GM23338 (cell line): ENCODE measurements at places on chromosomes 12 and 14. TPM values are rescaled to one million over a fixed set of nuclear protein-coding genes. Genes with fewer than 3 reads are reported as not detected.

RNU4-1 gene
- polyA plus RNA-seq, result 6.0 and 6.4 TPM in 2 replicates

DNA sequence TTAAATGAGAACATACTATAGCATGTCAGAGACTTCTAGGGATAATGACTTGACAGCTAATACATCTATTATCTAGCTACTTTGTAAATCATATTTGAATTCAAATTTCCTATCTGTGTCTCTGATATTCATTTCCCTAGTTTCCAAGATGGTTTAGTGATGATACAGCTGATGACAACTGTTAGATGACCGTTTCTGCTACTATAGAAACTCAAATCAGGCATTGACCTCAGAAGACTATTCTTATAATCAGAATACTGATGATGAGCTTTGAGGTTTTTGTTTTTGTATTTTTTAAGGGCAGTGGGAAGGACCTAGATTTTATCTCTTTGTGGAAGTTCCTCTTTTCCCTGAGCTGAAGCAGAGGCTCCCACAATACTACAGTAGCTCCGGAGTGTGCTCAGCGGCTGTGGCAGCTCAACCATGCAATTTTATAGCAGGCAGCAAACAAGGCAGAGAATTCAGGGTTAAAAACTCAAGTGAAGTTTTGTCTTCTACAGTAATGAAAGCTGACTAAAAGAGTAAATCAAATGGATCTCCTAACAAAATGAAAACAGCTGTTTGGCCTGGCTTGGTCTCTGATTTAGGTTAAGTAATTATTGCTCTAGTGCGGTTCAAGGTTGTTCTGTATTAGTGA lies 145.1 kb downstream of the SLC25A21 start:
- no peak for DNase-seq
- peaks cover 9% of the 10 kb centered on the region for H3K4me1 ChIP-seq
- no peak overlapping the region for H3K27ac ChIP-seq

CCDC198 gene
- polyA plus RNA-seq, result not detected in 2 replicates

GAS2L3 gene
- 9.0 and 9.7 TPM in 2 replicates for polyA plus RNA-seq

- peak; percentile 48 for DNase-seq
- no peaks in the 10 kb centered on the region for H3K27me3 ChIP-seq
- no peaks in the 10 kb centered on the region for H3K36me3 ChIP-seq
Measured at GRCh38 chr14:33165144-33165925, 226.7 kb downstream of the NPAS3 start.

GRCh38 chr12:40959041-40959440 lies 229.1 kb upstream of the PDZRN4 start:
- no peak overlapping the region for H3K4me3 ChIP-seq
- H3K27me3 ChIP-seq, result no peaks in the 10 kb centered on the region
- no peak overlapping the region for H3K27ac ChIP-seq
- no peak for DNase-seq
- no peaks in the 10 kb centered on the region for H3K4me1 ChIP-seq

DNA sequence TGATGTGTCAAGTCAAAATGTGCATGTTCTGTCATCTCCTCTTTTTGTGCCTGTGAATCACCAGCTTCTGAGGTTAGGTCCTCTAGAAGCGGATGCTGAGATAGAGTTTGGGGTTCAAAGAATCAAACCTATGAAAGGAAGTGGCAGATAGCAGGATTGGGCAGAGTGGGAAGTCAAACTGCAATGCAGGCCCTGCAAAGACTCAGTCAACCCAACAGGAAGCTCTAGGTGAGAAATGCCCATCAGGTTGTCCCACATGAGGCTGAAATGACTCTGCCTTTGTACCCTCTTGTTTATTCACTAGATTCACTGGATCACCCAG lies 4.5 kb upstream of the MIA2 start:
- no peaks in the 10 kb centered on the region for H3K4me1 ChIP-seq
- no peaks in the 10 kb centered on the region for H3K27me3 ChIP-seq
- H3K4me3 ChIP-seq, result no peak overlapping the region
- no peaks in the 10 kb centered on the region for H3K36me3 ChIP-seq
- no peak overlapping the region for H3K27ac ChIP-seq

CFAP54 gene
- 0.30 and 0.76 TPM in 2 replicates for polyA plus RNA-seq

DNA sequence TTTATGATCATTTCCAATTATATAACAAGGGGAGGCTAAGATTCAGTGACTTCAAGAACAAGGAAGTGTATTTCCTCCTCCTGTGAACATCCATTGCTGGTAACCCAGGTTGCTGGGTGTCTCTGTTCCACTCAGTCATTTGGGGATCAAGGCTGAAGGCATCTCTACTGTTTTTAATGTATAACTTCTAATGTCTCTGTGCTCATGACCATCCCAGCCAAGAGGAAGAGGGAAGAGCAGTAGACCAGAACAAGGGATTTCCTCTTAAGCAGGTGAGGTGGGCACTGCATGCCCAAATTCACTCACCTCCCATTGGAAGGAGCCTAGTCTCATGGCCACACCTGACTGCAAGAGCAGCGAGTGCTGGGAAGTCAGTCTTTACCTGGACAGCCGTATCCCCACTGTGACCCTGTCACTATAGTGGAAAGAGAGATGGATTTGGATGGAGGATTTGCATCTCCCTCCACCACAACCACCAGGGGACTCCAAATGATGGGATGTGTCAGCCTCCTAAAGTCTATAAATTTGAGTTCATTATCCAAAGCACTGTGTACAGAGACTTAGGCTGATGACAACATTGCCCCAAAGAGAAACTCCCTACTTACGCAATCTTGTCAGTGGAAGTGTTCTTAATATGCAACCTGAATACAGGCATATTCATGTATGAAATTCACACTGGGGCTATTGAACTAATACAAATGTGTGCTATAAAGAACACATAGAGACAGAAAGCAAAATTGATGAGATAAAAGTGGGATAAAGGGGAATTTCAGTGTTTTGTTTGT lies 368.7 kb downstream of the TMEM132D start:
- H3K36me3 ChIP-seq, result no peaks in the 10 kb centered on the region; the same call in 1 of the 2 replicates
- no peak overlapping the region for H3K27ac ChIP-seq
- no peaks in the 10 kb centered on the region for H3K4me1 ChIP-seq
- no peak overlapping the region for H3K4me3 ChIP-seq
- H3K27me3 ChIP-seq, result no peaks in the 10 kb centered on the region

GRCh38 chr12:52436000-52436827 lies 2.0 kb upstream of the KRT75 start:
- no peak overlapping the region for H3K27ac ChIP-seq
- no peaks in the 10 kb centered on the region for H3K4me1 ChIP-seq
- no peak for DNase-seq
- H3K36me3 ChIP-seq, result no peaks in the 10 kb centered on the region
